ENCODE measurements at places on chromosomes 16 and 17.

- DNase-seq, result no peak
Measured at GRCh38 chr17:35588196-35588920, 1.2 kb downstream of the AP2B1 start.

DNA sequence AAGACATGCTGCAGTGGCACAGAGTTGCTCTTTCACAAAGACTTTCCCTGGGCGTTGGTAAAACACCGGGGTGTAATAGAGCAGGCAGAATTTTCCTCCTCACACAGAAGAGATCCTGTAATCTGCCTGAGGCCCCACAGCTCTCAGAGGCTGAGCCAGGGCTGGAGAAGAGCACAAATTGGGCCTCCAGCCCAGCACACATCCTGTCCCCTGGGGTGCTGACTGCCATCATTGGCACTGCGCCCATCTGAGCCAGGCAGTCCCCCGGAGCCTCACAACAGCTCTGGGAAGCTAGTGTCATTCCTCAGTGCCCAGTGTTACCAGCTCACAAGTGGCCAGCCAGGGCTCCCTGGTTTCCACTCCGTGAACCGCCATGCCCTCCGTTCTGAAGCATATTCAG lies 119.4 kb downstream of the SOCS1 start:
- DNase-seq, result no peak

GRCh38 chr17:31089471-31089870 lies 5.3 kb upstream of the NF1 start:
- DNase-seq, result no peak

GRCh38 chr17:48254896-48255295 lies 147.3 kb downstream of the SNX11 start:
- no peak for DNase-seq

- DNase-seq, result no peak
Measured at GRCh38 chr16:5479926-5480325, 382.3 kb upstream of the EEF2KMT start.

GRCh38 chr17:68732301-68732749 lies 131.2 kb upstream of the FAM20A start:
- no peak for DNase-seq

- DNase-seq, result no peak
Measured at GRCh38 chr17:21535686-21536375, 156.5 kb upstream of the KCNJ18 start.

DNA sequence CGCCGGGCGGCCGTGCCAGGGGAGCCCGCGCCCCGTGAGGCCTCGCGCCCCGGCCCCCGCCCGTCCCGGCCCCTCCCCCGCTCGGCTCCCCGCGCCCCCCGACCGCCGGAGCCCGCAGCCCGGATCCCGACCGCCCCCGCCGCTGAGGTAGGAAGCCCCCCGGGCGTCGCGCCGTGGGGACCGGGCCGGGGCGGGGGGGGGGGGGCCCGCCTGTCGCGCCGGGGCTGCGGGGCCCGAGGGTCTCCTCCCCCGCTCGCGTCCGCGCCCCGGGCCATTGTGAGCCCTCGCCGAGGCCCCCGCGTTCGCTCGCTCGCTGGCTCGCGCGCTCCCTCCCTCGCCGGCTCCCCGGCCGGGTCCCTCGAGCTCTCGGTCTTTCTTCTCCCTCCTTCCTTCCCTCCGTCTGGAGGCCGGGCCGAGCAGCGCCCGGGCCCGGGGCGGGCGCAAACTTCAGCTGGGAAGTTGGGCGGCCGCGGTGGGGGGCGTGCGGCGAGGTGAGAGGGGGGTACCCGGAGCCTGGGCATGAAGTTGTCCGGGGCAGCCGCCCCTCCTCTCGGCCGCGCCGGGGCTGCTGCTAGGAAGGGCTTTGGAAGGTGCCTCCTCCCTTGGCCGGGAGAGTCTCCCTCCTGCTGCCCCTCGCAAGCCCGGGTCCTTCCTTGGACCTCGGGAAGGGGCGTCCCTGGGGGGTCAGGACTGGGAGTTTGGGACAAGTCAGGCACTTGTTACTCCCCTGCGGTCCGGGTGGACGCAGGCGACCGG lies 419 bp downstream of the GLIS2 start:
- DNase-seq, result no peak

- peak; percentile 11 for DNase-seq
Measured at GRCh38 chr16:8330761-8331160, 259.6 kb downstream of the TMEM114 start.

DNA sequence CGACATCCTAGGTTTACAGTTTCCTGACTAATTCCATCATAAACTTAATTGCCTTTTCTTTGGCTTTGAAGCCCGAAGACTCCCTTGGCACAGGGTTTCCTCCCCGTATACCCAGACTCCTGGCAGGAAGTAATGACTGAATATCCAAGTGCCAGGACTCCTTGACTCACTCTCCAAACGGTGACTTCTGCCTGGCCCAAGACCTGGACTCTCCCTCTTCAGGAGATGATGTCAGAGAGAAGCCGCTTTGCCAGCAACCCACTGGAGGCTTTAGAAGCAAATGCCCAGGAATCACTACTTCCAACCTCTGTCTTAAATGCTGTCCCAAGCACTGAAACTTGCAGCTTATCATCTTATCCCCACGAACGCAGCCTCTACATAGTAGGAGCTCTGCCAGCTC lies 146.5 kb downstream of the RGS9 start:
- DNase-seq, result peak; percentile 84

- no peak for DNase-seq
Measured at GRCh38 chr17:41555105-41555887, 16.6 kb downstream of the KRT9 start.

- no peak for DNase-seq
Measured at GRCh38 chr16:53484542-53484941, 18.5 kb downstream of the AKTIP start.

DNA sequence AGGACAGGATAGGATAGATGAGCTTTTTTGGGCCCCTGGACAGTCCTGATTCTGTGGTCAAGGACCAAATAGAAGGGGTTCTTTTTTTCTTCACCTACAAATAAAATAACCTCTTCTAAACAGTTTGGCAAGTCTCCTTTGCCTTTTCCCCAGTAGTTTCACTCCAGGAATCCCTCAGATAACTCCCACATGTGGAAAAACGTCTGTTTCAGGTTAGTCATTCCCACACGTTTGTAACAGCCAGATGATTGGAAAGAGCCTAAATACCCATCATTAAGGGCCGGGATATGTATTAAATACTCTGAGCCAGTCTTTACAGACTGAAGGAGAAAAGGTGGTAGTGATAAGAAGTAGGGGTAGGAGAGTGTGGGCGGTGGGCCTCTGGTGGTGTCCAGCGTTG lies 58.3 kb downstream of the PLD6 start:
- DNase-seq, result no peak

DNA sequence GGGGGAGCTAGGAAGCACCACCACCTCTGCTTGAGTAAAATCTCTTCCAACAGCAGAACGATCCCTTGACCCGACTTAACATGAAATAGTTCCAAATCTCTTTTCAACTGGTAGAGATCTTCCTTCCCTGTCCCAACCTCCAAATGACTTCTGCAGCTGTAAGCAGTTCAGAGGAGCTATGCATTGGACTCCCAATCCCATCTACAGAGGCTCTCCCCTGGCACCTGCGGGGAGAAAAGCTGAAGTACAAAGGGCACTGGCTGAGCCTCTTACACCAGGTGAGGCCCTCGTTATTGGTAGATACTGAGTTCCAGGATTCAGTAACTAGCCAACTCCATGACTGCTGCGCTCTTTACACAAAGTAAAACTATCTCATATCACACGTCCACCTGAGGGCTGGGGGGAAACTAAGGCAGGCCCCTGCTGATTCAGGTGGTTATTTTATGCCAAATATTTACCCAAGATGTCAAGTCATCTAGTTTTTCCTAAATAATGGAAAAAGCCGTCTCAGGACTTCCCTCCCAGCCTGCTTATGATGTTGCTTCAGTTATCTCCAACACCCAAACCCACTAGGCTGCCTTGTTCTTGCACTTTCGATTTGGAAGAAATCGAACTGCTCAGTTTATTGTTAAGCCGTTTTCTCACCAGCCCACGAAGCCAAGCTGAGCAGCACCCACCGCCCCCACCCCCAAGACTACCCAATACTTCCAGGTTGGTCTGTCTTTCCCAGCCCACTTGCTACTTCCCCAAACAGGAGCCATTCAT lies 3.2 kb downstream of the ACTG1 start:
- DNase-seq, result no peak

DNA sequence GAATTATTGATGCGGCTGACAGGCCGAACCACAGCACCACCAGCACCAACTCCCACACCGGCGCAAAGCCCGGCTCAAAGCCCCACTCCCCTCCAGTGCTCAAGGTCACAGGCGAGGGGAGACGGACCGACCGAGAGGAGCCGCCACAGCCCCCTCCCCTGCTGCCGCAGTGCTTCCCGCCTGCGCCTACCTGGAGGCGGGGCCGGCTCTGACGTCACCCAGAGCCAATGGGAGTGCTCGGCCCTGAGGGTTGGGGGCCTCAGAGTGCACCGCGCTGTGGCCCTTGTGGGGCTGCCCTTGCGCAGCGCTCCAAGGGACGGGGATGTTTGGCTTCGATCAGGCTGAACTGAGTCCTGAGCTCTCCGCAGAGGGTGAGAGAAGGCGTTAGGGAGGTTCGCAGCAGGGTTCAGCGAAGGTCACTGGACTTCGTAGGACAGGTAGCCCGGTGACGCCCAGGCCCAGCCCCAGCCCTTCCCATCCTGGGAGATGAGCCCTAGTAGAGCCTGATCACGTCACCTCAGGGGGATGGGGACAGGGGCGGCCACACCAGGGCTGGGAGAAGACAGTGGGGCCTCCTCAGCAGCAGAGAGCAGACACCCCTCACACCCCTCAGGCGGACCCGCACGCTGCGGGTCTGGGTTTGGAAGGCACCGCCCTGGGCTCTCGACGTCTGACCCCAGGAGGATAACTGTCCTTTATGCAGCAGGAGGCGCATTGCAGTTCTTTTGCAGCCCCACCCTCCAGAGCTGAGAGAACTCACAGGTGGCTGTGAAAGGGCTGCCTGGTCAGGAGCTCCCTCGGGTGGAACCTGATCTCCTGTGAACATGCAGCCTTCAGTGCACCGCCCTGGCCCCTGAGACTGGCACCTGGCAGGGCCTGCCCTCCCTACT lies 1.5 kb downstream of the NDRG4 start:
- no peak for DNase-seq

DNA sequence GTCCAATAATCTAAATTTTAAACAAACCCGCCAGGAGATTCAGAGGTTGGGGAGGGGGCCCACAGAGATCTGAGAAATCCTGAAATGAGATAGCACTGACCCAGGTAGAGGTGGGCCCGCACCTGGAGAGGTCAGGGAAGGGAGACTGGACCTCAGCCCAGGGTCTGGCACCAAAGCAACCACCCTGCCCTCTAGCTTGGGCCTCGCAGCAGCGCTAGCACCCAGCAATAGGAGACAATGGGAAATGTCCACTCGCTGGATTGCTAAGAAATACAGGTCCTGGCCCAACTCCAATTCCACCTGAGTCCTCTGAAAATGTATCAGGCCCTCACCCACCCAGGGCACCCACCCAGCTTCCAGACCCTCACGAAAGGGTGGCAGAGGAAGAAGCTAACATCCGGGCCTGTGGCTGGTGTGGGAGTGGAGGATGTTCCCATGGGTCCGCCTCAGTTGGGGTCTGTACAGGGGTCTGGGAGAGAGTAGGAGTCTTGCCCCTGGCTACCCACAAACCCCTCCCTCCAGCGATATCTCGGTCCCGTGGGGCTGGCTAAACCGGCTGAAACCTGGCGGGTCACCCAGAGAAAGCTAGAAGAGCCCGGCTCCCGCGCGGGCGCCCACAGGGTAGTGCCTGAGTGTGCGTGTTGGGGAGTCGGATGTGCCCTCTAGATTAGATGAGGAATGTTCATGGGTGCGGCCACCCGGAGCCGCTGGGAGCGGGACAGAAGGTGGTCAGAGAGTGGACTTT lies 1.1 kb downstream of the PLLP start:
- no peak for DNase-seq

GRCh38 chr17:16288860-16289571 lies 64.3 kb downstream of the CENPV start:
- DNase-seq, result no peak

GRCh38 chr17:64130559-64131001 lies 636 bp upstream of the ERN1 start:
- DNase-seq, result no peak

DNA sequence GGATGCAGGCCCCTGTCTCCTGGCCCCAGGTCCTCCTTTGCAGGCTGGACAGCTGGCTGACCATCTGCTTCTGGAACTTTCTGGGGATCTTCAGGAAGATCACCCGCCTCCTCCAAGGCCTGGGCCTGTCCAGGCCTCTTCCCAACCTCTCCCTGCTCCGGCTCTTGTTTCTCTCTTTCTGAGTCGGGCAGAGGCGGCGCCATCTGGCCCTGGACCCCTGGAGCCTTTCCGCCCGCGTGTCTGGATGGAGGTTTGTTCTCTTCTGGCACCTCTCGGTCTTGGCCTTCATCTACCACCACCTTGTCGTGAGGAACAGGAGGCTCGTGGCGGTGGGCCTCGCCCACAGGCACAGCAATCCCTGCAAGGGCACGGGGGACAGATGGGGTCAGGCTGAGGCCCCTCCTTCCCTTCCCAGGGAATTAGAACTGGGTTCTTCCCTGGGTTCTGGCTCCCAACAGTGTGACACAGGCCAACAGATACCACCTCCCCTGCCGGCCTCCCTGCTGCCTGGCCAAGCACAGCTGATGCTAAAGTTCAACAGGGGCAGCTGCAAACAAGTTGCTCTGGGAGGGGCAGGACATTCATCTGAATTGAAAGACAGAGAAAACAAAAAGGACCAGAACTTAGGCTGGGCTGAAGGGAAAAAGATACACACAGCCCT lies 13.3 kb downstream of the NDUFAF8 start:
- no peak for DNase-seq

- no peak for DNase-seq
Measured at GRCh38 chr17:31533546-31534155, 142.2 kb downstream of the RAB11FIP4 start.

- DNase-seq, result no peak
Measured at GRCh38 chr16:23534868-23535860, 22.0 kb downstream of the EARS2 start.

DNA sequence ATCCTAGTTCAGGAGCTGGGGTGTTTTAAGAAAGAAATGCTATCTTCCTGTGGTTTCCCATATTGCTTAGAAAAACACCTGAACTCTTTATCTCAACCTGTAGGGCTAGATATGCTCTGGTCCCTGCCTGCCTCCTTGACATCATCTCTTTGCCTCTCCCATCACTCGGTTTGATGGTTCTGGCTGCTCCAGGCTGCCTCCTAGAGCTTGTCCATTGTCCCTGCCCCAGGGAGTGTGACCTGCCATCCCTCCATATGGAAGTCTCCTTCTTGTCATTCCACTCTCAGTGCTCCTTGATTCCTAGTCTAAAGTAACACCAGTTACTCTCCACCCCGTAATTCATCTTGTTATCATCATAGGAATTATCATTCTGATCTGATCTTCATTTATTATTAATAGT lies 369.0 kb upstream of the EEF2KMT start:
- DNase-seq, result no peak

GRCh38 chr16:51624080-51624775 lies 473.2 kb upstream of the SALL1 start:
- DNase-seq, result no peak
